ENCODE measurements at places on chromosomes 2 and 18.

DNA sequence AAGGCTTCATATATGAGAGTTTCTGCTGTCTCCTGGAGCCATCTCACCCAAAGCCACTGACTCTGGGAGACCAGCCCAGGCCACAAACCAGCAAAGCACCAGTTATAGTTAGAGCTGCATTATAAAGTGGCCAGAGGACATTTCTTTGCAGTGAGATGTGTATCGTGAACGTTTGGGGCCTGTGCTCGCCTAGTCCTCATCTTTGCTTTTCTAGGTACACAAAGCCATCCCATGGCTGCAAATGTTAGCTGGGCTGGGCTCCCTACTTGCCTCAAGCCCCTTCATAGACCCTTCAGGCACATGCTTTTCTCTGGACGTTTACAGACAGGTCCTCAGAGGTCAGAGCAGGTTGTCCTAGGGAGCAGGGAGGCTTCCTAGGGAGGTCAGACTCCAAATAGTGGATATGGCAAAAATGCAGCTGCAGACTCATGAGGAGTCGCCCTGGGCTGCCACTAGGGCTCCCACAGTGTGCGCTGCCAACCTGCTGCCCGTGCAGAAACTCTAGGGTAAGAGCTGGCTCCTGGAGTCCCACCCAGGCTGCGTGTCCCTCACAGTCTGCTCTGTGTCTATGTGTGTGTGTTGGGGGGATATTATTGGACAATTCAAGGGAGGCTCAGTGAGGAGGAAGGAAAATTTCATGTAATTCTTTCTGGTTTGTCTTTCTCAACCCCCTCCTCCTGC, 141.0 kb downstream of the RPIA start:
- no peak for DNase-seq

GRCh38 chr2:23213196-23213595, 171.8 kb upstream of the KLHL29 start:
- no peak for DNase-seq

DNA sequence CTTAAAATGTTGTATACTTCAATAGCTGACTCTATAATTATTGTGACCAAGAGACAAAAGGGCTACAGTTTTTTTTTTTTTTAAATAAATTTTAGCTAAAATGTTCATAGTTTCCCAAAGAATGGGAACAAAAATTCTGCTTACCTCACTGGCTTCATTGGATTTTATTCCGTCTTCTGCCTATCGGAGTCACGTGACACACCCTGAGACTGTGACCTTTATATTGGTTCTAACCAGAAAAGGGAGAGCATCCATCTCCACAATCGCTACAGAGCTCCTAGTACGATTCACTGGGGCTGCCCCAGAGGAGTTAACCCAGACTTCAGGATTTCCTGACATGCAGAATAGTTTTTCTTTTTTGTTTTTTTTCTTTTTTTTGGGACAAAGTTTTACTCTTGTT, 203.6 kb upstream of the SLC35G4 start:
- DNase-seq, result no peak

DNA sequence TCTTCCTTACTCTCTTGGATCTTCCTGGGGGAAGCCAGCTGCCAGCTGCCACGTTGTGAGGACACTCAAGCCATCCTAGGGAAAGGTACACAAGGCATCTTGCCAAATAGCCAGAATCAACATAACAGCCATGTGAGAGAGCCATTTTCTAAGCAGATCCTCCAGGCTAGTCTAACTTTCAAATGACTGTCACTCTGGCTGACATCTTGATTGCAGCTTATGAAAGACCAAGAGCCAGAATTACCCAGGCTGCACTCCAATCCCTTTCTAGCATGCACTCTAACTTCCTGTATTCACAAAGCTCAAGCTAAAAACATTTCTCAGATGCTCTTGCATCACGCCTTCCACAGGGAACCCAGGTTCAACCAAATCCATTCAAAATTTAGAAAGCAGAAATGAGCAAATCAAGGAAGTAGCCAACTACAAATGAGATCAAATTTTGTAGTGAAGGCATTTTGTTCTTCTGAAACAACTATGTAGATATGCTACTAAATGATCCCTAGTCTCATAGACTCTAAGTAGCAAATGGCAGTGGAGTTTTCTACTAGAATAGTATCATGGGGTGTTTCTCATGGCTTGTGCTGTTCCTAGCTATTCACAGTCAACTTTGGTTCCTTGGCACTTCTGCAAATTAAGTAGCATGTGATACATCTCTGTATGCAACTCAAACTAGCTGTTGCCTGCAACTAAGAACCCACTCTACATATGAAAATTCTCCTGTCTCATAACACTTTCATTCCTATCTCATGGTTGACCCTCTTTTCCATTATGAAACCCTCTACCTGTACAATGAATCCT, 281.9 kb downstream of the ZEB2 start:
- peak; percentile 79 for DNase-seq

- DNase-seq, result no peak
These were observed 311.8 kb upstream of the MMADHC start for GRCh38 chr2:149899390-149899789.

GRCh38 chr2:201158111-201158929, 24.6 kb upstream of the CASP10 start:
- peak; percentile 94 for DNase-seq

GRCh38 chr18:49534846-49535601, 26.8 kb upstream of the LIPG start:
- no peak for DNase-seq

- DNase-seq, result no peak
These were observed 40.3 kb downstream of the OLA1 start for GRCh38 chr2:174208026-174208425.

DNA sequence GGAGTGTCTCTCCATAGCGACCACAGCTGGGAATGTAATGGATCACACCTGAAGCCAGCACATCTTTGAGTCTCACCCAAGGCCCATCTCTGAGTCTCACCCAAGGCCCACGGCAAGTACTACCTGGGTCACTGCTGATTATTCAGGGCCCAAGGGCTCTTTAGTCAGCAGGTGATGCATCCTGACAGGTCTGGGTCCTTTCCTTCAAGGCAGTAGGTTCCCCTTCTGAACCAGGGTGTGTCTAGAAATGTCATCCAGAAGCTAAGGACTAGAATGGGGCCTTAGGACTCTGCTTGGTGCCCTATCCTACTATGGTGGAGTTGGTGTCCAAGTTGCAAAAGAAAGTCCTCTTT, 248.1 kb downstream of the ZNF385B start:
- DNase-seq, result no peak

DNA sequence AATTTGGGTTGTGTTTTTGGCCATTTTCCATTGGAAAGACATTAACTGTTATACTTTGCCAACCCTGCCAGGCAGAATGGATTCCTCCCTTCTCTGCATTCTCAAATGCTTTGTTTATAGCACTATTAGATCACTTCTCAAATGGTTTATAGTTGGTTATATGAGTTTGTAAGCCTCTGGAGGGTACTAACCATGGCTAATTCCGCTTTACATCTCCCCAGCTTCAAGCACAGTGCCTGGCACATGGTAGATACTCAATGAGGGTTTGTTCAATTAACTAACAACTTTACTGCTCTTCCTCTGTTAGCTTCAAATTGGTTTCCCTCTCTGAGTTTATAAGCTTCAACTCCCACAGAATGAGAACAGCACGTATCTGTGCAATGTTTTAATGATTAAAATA, 213.5 kb downstream of the SOX11 start:
- no peak for DNase-seq

DNA sequence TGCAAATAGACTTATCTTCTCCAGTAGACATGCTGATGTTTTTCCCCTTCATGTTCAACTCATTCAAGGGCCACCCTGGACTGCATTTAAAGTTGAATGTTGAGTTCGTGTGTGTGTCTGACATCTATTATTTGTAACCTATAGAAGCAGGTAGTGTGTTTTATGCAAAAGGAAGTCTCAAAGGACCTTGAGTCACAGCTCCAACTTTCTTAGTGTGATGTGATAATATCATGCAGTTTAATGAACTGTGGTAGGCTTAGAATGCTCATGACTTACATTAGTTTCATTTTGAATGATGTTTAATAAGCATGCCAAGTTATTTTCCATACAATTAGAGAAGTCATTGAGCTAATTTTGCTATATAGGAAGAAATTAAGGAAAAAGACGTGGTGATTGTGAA, 67.9 kb downstream of the CERS6 start:
- DNase-seq, result no peak

- DNase-seq, result no peak
These were observed 88.6 kb upstream of the FHL2 start for GRCh38 chr2:105487142-105488069.

- DNase-seq, result no peak
These were observed 399.3 kb downstream of the LRATD1 start for GRCh38 chr2:15031745-15032240.

GRCh38 chr2:53103679-53104078, 663.9 kb upstream of the CHAC2 start:
- no peak for DNase-seq

DNA sequence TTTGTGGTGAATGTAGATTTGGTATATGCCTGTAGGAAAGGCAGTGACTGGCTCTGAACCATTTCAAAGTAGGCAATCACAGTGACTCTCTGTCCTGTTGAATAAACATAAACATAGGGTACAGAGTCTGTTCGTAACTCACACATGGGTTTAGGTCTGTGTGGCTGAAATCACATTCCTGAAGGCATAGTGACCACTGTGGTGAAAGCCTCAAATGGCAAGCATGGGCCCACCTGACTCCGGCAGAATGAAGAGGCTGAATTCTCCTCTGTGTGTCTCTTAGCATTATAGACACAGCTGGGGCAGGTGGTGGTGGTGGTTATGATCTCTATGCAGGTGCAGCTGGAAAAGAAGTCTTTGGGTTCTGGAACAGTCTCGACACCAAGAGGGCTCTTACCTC, 61.2 kb downstream of the ITGA6 start:
- no peak for DNase-seq

DNA sequence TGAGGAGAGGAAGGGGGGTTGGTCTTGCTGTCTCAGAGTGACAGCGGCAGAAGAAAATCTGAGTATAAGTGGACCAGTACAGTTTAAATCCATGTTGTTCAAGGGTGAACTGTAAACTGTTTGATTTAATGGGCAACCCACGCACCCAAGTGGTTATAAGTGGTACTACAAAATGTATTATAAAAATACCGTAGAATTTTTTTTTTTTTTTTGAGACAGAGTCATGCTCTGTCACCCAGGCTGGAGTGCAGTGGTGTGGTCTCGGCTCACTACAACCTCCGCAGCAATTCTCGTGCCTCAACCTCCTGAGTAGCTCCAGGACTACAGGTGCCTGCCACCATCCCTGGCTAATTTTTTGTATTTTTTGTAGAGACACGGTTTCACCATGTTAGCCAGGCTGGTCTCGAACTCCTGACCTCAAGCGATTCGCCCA, 2.1 kb upstream of the CHCHD5 start:
- peak; percentile 75 for DNase-seq

DNA sequence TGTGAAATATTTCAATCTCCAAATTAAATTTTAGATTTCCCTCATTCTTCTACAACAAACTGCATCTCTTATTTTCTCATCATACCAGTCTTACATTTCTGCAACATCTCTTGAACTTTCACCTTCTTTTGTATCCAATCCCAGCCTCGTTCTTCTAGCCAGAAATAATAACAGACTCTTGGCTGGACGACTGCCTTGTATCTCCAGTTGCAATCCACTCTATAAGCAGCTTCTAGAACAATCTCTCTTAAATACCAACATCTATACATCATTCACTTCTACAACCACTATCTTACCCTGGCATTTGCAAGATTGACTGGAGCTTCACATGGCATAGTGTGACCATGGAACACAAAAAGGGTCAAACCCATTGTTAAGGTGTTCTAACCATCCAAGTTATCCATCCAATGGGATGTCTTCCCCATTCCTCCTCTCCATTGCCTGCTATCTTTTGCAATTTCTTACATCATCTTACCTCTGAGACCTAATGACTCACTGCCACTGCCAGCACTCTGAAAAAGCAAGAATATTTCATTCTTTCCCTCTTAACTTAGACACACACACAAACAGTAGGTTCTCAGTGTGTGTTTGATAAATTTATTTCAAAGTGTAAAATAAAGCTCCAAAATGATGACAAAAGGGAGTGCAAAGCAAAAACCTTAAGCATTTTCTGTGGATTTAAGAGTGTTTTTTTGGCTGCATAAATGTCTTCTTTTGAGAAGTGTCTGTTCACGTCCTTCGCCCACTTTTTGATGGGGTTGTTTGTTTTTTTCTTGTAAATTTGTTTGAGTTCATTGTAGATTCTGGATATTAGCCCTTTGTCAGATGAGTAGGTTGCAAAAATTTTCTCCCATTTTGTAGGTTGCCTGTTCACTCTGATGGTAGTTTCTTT, 145.6 kb downstream of the METTL4 start:
- DNase-seq, result no peak

- DNase-seq, result no peak
These were observed 70.1 kb downstream of the EPAS1 start for GRCh38 chr2:46367286-46367685.

GRCh38 chr2:152347076-152347475, 12.1 kb downstream of the FMNL2 start:
- no peak for DNase-seq

GRCh38 chr2:77538031-77538430, 15.9 kb upstream of the LRRTM4 start:
- no peak for DNase-seq

GRCh38 chr2:238688193-238689153, 159.4 kb upstream of the TWIST2 start:
- DNase-seq, result no peak

DNA sequence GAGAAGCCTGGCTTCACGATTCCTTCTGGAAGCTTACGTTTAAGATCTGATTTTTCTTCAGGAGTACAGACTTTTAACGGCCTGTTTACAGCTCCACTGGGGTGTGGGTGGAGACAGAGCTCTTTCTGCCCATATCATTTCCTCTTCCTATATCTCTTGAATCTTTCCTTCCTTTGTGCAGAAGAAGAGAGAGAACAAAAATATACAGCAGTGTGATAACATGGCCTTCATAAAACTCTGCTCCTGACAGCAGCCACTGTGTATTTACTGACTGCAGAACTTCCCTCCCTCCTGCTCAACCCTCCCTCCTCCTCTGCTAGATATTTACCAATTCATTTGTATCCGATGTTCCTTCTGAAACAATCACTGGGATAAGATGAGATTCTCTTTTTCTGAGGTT, 34.1 kb upstream of the REEP1 start:
- no peak for DNase-seq

DNA sequence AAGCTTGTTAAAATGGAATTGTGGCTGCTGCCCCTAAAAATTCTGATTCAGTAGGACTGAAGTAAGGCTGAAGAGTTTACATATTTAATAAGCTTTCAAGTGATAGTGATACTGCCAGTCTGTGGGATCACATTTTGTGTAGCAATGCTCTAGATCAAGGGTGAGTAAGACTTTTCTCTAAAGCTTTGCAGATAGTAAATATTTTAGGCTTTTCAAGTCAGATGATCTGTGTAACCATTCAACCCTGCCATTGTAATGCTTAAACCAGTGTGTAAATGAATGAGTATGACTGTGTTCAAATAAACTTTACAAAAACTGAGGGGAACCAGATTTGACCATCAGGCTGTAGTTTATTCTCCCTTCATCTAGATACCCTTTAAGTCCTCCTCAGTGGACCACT, 92.7 kb downstream of the PIK3C3 start:
- DNase-seq, result no peak

GRCh38 chr2:161141033-161141432, 19.2 kb upstream of the TANK start:
- peak; percentile 54 for DNase-seq

Measured in suppressor macrophage treated with lipopolysaccharide for 4 hours (primary cell).